ENCODE measurements at places on chromosomes 5 and 9.

DNA sequence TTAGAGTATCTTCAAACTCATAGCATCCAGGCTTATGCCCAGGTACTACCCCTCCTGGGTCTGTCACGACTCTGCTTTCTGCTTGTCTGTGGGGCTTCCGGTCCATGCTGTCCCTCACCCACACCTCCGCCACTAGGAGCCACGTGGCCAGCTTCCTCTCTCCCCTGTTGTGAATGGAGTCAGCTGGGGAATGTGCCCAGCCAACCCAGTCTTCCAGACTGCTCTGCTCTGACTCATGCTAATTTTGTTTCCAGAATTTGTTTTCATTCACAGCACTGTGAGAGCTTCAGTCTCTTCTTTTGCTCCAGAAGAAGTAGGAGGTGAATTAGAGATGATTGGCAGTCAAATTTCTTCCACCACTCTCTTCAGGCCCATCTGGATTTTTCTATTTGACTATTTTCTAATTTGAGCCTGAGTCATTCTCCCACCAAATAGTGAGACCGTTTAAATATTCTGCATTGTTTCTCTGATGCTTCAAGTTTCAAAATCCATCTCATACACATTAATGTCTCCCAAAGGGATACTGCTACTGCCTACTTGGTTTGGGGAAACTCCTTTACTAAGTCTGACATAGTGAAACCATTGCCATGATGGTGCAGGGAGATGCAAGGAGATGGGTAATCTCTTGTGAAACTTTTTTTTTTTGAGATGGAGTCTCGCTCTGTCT lies 424.1 kb upstream of the KIF2A start:
- no peak for DNase-seq

DNA sequence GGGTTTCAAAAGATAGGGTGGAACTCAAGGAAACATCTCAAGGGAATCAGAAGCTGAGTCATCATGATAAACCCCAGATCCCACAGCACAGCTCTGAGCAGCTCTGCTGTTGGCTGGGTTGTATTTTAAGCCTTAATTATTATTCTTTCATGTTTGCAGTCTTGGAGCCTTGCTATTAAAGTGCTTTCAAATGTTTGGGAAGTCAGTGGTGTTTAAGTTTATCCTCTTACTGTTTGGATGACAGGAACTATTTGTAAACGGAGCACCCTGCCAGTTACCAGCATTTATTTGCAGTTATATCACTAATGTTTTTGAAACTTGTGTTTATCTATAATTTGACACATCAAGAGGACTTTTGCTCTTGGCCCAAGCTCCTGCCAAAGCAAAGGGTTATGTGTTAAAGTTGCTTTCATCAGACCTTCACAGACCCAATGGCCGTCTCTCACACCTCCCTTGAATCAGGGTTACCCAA lies 141.1 kb upstream of the SPDL1 start:
- DNase-seq = no peak

- DNase-seq = no peak
These were observed 17.6 kb upstream of the NEURL1B start for GRCh38 chr5:172623313-172623980.

GRCh38 chr9:37966412-37967013 lies 62.6 kb upstream of the SLC25A51 start:
- DNase-seq = no peak

GRCh38 chr9:129664746-129665388 lies 580 bp upstream of the PRRX2 start:
- no peak for DNase-seq

- DNase-seq = no peak
These were observed 386.9 kb upstream of the SMC2 start for GRCh38 chr9:103707181-103707580.

- DNase-seq = peak; percentile 67
These were observed 720 bp downstream of the NOTCH1 start for GRCh38 chr9:136544964-136545691.

Measured in stimulated activated CD4-positive, alpha-beta T cell treated with anti-CD3 and anti-CD28 coated beads, Interleukin-12 subunit alpha, Interleukin-12 subunit beta, amount 100 ng/mL, for 4 hours (primary cell).